Activated T-cell treated with anti-CD3 and anti-CD28 coated beads, Interleukin-2, amount 50 U/mL, for 72 hours (primary cell): ENCODE measurements at places on chromosomes 11 and 22. TPM values are rescaled to one million over a fixed set of nuclear protein-coding genes. Genes with fewer than 3 reads are reported as not detected.
A peak's percentile ranks its signal among the peaks of the same experiment; 100 is the strongest.

DNA sequence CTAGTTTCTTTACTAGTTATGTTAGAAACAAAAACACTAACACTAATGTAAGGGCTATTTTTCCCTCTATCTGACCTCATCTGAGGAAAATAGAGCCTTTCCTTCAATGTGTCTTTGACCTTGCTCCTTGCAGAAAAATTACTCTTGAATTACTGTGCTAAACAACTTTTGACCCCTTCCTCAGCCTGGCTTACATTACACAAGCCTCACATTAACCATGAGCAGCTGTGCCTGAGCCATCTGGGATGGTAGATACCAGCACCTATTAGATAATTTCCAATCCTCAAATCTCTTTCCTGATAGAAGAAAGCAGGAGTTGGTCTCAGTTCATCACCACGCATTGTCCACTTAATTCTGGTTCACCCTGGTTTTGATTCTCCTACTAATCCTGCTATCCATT is 134.4 kb upstream of the NCAM1 start:
- DNase-seq: no peak

- DNase-seq: no peak
Observed at GRCh38 chr11:6586434-6587359, 16.7 kb downstream of the RRP8 start.

DNA sequence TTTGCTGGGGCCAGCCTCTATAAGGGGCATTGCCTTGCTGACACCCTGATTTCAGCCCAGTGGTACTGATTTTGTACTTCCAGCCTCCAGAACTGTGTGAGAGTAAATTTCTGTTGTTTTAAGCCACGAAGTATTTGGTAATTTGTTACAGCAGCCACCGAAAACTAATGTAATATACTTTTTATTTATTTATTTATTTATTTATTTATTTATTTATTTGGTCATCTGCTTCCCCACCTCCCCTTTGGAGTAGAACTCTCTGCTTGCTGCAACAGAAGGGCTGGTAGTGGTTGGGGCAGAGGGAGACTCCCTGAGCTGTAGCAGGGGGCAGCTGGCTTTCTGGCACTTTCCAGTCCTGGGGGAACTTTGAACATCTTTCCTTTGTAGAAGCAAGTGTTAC is 128.4 kb upstream of the RAG2 start:
- no peak for DNase-seq

GRCh38 chr11:65863889-65864705 is 3.9 kb downstream of the MUS81 start:
- no peak for DNase-seq

DNA sequence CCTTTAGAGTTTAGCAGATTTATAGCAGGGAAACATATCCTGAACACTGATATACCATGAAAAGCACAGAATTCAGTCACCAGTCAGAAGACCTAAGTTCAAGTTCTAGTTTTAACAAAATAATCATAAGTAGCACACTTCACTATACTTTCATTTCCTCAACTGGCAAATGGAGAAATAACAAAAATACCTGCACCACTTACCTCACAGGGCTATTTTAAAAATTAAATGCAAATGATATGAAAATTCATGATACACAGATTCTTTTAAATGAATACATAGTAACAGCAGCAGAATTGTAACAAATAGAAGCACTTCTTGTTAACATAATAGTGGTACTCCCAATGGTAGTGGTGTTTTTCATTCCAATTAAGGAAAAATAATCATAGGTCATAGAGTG is 139.0 kb downstream of the FCHSD2 start:
- DNase-seq: no peak

DNA sequence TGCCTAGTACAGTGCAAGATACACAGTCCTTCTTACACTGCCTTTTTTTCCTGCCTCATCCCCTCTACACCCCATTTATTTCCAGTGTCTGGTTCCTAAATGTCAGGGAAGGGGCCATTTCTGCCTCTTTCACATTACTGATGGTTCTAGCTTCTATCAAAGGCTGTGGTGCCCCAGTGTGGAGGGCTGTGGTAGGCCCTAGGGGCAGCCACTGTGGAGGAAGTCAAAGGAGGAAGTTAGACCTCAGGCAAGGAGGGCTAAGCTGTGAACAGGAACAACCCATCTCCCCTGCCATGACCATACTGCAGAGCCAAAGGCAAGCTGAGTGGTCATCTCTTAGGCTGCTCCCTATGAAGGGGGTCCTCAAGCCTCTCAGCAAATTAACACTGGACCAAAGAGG is 81.9 kb upstream of the CRTAM start:
- DNase-seq: peak; percentile 32

DNA sequence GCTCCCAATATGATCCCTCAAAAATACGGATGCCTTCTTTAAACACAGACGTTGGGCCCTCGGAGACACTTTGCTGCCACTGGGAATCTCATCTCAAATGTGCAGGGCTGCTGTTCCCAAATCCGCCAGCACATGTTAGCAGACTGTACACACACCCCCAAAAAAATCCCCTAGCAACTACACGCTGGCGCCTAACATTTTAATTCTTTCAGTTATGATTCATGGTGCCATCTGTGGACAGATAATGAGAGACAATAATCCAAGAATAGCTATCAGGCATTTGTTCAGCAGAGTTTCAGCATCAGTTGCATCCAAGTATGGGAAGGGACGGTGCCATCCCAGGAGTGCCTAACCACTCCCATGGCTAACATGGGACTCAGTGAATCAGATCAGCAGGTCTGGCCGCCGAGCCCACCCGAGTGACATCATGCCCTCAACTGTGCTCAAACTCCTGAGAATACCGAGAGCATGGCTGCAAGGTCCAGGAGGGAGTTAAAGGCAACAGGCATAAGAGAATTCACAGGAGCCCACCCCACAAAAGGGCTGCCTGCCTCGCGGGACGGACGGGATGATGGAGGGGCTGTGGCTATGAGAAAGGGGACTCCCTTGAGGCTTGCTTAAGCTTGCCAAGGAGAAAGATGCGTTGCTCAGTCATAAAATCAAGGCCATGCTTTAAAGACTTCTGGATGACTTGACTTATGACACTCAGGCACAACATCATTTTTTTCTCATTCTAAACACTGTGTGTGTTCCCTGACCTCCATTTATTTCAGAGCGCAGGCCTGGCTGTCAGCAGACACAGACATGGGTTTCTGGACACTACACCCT is 337.0 kb downstream of the SHANK2 start:
- no peak for DNase-seq

DNA sequence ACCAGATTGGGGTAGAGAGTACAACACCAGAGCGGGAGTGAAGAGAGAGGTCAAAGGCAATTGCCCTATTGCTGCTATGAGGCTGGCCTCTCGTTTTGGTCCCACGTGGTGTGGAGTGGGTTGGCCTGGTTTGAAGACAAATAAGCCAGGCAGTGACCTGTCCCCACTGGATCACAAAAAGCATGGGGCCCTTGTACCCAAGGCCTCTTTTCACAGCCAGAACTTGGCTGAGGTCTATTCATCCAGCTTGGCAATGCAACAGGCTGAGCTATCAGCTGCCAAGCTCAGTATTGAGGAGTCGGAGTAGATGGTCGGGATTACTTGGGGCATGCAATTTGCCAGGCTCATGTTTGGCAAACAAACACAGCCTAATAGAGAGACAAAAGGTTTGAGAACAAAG is 19.2 kb upstream of the GALNT18 start:
- DNase-seq: no peak

GRCh38 chr11:79920480-79920879 is 479.6 kb upstream of the TENM4 start:
- no peak for DNase-seq

DNA sequence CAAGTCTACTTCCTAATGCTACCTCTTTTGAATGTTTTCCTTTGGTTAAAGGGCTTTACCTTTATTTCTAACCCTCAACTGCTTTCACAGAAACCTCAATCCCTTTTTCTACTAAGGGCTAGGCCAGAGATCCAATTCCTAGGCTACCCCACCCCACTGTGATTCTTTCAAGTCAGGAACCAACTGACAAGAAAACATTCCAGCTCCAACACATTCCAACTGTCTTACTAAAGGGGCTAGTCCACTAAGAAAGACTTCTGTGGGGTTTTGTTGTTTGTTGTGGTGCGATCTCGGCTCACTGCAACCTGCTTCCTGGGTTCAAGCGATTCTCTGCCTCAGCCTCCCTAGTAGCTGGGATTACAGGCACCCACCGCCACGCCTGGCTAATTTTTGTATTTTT is 151.3 kb downstream of the APOL5 start:
- DNase-seq: no peak

GRCh38 chr11:12854829-12855228 is 154.3 kb upstream of the RASSF10 start:
- no peak for DNase-seq

DNA sequence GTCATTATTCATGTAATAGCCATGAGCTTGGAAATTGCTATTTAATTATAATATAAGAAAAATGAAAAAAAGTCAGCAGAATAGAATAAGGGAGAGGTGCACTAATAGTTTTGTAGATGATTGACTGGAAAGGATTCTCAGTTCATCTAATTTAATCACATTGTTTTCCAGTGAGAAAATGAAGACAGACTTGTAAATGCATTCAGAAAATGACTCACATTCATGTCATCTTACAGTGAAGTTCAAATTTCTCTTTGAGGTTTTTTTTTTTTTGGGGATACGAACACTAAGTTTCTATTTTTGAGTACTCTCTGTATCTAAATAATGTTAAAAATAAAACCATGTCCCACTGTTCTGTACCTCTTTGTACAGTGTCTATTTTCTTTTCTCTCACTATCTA is 18.5 kb upstream of the OR4A16 start:
- DNase-seq: no peak

E2F8 gene
- total RNA-seq: 15.7 TPM

NECTIN1 gene
- 2.6 TPM for total RNA-seq
